Cerebellar cortex (tissue), 1 donor: ENCODE measurements at places on chromosomes 12 and 14.

GRCh38 chr14:71833476-71833875 is 98.8 kb upstream of the RGS6 start:
- no peak for DNase-seq

- no peak for DNase-seq
Measured at GRCh38 chr14:100370003-100370402, 46.9 kb downstream of the SLC25A47 start.

GRCh38 chr14:73739899-73740617 is 25.9 kb upstream of the PNMA1 start:
- no peak for DNase-seq

DNA sequence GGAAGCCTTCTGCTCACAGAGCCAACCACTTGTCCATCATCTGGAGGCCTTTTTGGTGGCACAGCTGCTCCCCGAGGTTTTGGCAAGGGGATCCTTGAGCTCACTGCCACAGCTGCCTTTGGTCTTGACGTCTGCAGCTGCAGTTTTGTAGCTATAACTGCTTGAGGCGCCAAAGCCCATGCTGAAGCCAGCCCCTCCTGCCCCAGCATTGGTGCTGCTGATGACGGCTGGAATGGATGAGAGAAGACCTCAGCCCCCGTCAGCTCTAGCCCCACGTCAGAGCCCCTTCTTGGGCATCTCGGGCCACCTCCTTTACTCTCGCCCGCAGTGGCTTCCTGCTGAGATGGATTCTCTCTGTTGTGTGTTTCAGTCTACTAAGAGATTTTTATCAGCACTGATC is 12.3 kb upstream of the KRT74 start:
- DNase-seq = no peak

DNA sequence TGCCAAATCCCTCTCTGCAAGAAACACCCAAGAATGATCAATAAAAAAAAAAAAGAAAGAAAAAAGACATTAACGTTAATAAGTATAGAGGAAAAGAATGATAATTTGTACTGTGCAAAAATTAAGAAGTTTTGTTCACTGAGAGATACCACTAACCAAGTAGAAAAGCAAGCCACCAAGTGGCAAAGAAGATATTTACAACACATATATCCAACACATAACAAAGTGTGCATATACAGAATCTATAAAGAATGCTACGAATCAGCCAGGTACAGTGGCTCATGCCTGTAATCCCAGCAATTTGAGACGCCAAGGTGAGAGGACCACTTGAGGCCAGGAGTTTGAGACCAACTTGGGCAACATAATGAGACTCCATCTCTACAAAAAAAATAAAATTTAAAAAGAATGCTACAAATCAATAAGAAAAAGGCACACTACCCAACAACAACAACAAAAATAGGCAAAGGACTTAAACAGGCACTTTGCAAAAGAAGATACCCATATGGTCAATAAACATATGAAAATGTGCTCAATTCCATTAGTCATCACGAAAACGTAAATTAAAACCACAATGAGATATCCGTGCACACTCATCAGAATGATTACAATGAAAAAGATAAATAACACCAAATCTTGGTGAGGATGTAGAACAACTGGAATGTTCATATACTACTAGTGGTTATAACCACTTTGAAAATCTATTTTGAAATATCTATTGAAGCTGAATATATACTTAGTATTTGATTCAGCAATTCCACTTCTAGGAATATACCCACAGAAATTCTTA is 19.8 kb downstream of the GALNT4 start:
- no peak for DNase-seq
